ENCODE measurements at places on chromosomes 4 and X. TPM values are rescaled to one million over a fixed set of nuclear protein-coding genes. Genes with fewer than 3 reads are reported as not detected.

GRCh38 chrX:27583976-27584375 is 6.2 kb upstream of the DCAF8L2 start:
- no peaks in the 10 kb centered on the region for H3K27me3 ChIP-seq
- no peak overlapping the region for H3K27ac ChIP-seq
- H3K4me1 ChIP-seq, result no peaks in the 10 kb centered on the region
- no peak for DNase-seq
- no peaks in the 10 kb centered on the region for H3K36me3 ChIP-seq
- no peak overlapping the region for H3K4me3 ChIP-seq

GRCh38 chr4:155735496-155735895 is 23.3 kb upstream of the GUCY1B1 start:
- H3K4me1 ChIP-seq, result no peaks in the 10 kb centered on the region
- no peaks in the 10 kb centered on the region for H3K36me3 ChIP-seq
- no peak overlapping the region for H3K27ac ChIP-seq
- no peak overlapping the region for H3K4me3 ChIP-seq
- peaks cover 2% of the 10 kb centered on the region for H3K27me3 ChIP-seq
- DNase-seq, result no peak

GRCh38 chr4:70721747-70722146 is at the start of gene RUFY3:
RUFY3 (plus strand) TSS chr4:70721964; CDS start chr4:70722574, 610 bp downstream.
- no peak for DNase-seq
- no peak within 1 kb of the TSS for H3K4me3 ChIP-seq
- H3K27me3 ChIP-seq, result no peaks in the 10 kb centered on the region
- H3K36me3 ChIP-seq, result no peaks in the 10 kb centered on the region
- no peak within 1 kb of the TSS for H3K27ac ChIP-seq
- peaks cover 21% of the 10 kb centered on the region for H3K4me1 ChIP-seq

The IL21 gene
- 14.5 TPM for total RNA-seq

- no peaks in the 10 kb centered on the region for H3K27me3 ChIP-seq
- no peak overlapping the region for H3K27ac ChIP-seq
- no peak for DNase-seq
- H3K4me3 ChIP-seq, result no peak overlapping the region
These were observed 163.3 kb upstream of the IL15 start for GRCh38 chr4:141473026-141473540.

DNA sequence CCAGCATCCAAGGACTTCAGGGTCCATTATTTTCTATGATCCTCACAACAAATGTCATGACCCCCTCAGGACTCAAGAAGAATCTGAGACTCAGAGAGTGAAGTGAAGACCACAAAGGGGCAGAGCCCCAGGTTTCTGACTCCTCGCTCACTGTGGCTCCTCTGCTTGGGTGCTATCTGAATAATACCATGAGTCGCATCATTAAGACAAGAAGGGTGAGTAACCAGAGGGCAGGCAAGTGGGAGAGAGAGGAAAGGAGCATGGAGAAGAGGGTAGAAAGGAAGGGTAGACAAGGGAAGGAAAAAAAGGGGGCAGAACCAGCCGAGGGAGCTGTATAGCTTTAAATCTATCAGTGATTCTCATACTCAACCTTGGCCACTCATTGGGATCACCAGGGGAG is 15.5 kb upstream of the HSD17B10 start:
- H3K36me3 ChIP-seq, result no peaks in the 10 kb centered on the region
- H3K27me3 ChIP-seq, result no peaks in the 10 kb centered on the region
- no peak overlapping the region for H3K27ac ChIP-seq
- H3K4me1 ChIP-seq, result no peaks in the 10 kb centered on the region
- no peak overlapping the region for H3K4me3 ChIP-seq
- DNase-seq, result no peak

DNA sequence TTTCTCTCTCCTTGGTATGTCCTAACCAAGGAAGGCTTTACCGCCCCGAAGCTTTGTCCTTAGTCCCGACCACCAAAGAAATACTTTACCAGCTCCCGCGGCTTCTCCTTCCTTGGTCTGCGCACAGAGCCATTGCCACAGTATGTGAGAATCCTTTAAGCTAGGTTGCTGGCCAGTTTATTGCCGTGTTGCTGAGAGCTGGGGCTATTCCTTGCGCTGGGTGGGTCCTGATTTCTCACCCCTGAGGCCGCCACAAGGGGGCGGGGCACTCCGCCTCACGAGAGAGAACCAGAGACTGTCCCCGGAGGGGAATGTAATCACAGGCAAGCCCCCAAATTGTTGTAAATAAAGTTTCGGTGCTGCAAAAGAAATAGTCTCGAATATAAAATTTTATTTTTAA is 331.0 kb upstream of the PCDH10 start:
- H3K27ac ChIP-seq, result no peak overlapping the region
- no peaks in the 10 kb centered on the region for H3K4me1 ChIP-seq
- H3K36me3 ChIP-seq, result no peaks in the 10 kb centered on the region
- DNase-seq, result no peak
- no peaks in the 10 kb centered on the region for H3K27me3 ChIP-seq

- H3K36me3 ChIP-seq, result no peaks in the 10 kb centered on the region
- no peak overlapping the region for H3K4me3 ChIP-seq
- DNase-seq, result no peak
- no peak overlapping the region for H3K27ac ChIP-seq
These were observed 64.0 kb downstream of the SOX3 start for GRCh38 chrX:140440876-140441275.

- H3K36me3 ChIP-seq, result no peaks in the 10 kb centered on the region
- no peaks in the 10 kb centered on the region for H3K27me3 ChIP-seq
- H3K4me3 ChIP-seq, result no peak overlapping the region
- no peak for DNase-seq
- H3K27ac ChIP-seq, result no peak overlapping the region
These were observed 366.7 kb upstream of the FAT1 start for GRCh38 chr4:187090401-187090800.

DNA sequence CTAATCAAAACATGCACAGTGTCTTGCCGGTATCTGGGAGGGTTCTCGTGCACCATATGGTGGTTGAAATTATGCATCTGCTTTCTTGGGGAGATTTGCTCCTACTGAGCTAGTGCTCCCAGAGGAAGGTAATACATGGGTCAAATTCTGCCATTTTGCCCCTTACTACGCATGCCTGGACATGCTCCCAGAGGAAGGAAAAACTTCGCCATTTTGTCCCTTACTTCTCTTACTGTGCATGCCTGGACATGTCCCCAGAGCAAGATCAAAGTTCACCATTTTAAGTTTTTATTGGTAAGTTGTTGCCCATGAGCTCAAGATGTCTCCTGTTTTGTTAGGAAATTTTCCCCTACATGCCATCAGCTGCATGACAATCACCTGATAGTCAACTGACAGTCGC is 252.1 kb upstream of the KLHL4 start:
- H3K4me3 ChIP-seq, result no peak overlapping the region
- H3K27me3 ChIP-seq, result no peaks in the 10 kb centered on the region
- H3K36me3 ChIP-seq, result no peaks in the 10 kb centered on the region

DNA sequence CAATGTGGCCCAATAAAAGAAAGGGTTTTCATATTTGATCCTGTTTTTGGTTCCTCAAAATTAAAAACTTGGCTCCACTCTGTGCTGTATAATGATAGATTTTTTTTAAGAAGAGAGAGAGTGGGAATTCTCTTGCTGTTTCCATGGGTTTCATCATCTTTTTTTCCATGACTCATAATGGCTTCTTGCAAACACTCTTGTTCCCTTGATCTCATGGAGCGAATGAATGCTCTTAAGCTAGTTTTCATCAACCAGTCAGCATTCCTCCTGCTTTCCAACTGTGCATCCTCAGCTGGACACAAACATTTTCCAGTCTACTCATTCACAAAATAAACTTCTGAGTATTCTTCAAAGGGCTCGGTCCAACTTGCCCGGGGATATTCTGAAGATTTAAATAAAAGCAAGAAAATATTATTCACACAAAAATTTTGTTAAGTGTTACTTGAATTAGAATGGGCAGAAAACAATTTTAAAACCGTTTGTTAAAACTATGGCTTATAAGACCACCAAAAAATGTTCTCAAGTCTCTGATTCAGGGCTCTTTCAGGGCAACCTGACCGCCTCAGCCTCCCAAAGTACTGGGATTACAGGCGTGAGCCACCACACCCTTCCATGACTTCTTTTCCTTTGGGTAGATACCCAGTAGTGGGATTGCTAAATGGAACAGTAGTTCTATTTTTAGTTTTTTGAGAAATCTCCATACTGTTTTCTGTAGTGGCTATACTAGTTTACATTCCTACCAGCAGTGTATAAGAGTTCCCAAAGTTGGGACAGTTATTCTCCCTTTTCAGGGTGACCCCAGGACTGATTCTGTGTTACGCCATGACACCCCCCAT is 64.7 kb downstream of the TMEM156 start:
- no peak overlapping the region for H3K4me3 ChIP-seq
- H3K36me3 ChIP-seq, result peaks cover 82% of the 10 kb centered on the region
- peak overlapping the region; percentile 59 for H3K27ac ChIP-seq
- H3K27me3 ChIP-seq, result no peaks in the 10 kb centered on the region

GRCh38 chrX:113059714-113060113 is 219.1 kb upstream of the AMOT start:
- no peak for DNase-seq
- no peak overlapping the region for H3K27ac ChIP-seq
- no peaks in the 10 kb centered on the region for H3K4me1 ChIP-seq
- H3K27me3 ChIP-seq, result no peaks in the 10 kb centered on the region
- no peak overlapping the region for H3K4me3 ChIP-seq
- H3K36me3 ChIP-seq, result no peaks in the 10 kb centered on the region

The TMSB15C gene
- 4.7 TPM for total RNA-seq

The RAB40AL gene
- total RNA-seq, result not detected

The FMR1NB gene
- not detected for total RNA-seq

- no peaks in the 10 kb centered on the region for H3K27me3 ChIP-seq
- H3K27ac ChIP-seq, result no peak overlapping the region
- H3K36me3 ChIP-seq, result no peaks in the 10 kb centered on the region
- no peaks in the 10 kb centered on the region for H3K4me1 ChIP-seq
These were observed 129.1 kb upstream of the PITX2 start for GRCh38 chr4:110751986-110752385.

DNA sequence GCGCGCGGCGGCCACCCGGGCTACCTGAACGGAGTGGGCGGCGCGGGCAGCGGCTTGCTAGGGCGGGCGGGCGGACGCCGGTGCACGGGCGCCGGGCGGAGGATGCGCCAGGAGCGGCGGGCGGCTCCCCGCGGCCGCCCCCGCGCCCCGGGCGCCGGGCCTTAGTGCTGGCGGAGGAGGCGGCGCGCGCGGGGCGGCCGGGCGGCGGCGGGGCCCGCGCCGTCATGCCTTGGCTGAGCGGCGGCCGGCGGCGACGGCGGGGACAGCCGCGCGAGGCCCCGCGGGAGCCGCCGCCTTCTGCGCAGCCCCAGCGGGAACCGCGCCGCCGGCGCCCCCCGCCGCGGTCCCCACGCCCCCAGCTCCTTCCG is 48.2 kb downstream of the CLDN34 start:
- no peak overlapping the region for H3K27ac ChIP-seq
- H3K4me1 ChIP-seq, result peaks cover 43% of the 10 kb centered on the region
- H3K27me3 ChIP-seq, result peaks cover 4% of the 10 kb centered on the region
- DNase-seq, result no peak
- no peak overlapping the region for H3K4me3 ChIP-seq

The ZIC3 gene
- not detected for total RNA-seq

GRCh38 chrX:121579016-121579760 is 531.8 kb downstream of the GLUD2 start:
- no peaks in the 10 kb centered on the region for H3K27me3 ChIP-seq
- no peak for DNase-seq
- no peak overlapping the region for H3K4me3 ChIP-seq
- H3K4me1 ChIP-seq, result peaks cover 2% of the 10 kb centered on the region
- no peaks in the 10 kb centered on the region for H3K36me3 ChIP-seq

The MAGED1 gene
- total RNA-seq, result 45.5 TPM

- H3K4me3 ChIP-seq, result no peak overlapping the region
- no peaks in the 10 kb centered on the region for H3K27me3 ChIP-seq
- peaks cover 8% of the 10 kb centered on the region for H3K4me1 ChIP-seq
- no peak for DNase-seq
- H3K36me3 ChIP-seq, result peaks cover 4% of the 10 kb centered on the region
These were observed 49.6 kb downstream of the KLF8 start for GRCh38 chrX:56281789-56282188.

- no peak for DNase-seq
- no peak overlapping the region for H3K27ac ChIP-seq
These were observed 53.3 kb downstream of the WFS1 start for GRCh38 chr4:6322761-6323566.

The CITED1 gene
- total RNA-seq, result not detected

The GAGE12J gene
- not detected for total RNA-seq

The GPR143 gene
- total RNA-seq, result not detected

The MCF2 gene
- 0.46 TPM for total RNA-seq
